ENCODE measurements at places on chromosomes 7 and 10. TPM values are rescaled to one million over a fixed set of nuclear protein-coding genes. Genes with fewer than 3 reads are reported as not detected.

DNA sequence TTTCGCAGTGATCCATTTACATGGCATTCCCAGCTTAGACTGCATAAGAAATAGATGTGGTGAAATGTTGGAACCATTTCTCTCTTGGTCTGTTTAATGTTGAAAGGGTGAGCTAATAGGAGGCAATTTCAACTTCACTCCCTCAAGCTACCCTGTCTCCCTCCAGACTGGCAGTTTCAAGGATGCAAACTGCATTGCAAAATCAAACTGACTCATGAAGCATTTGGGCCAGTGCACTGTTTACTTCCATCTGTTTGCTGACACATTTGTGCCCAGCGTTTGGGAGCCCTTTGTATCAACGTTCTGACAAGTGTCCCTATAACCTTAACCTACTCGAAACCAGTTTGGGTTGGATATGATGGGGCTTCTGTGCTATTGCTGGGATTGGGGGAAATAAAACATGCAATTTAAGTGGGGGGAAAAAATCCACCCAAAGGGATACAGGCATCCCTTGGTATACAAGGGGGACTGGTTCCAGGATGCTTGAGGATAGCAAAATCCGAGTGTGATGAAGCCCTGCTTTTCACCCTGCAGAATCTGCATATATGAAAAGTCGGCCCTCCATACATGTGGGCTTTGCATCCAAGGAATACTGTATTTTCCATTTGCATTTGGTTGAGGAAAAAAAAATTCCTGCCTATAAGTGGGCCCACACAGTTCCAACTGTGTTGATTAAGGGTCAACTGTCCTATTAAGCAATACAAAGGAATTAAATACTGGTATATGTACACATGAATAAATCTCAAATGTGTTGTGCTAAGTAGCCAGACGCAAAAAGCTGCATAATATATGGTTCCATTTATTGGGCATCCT lies 15.6 kb downstream of the RHEB start:
- H3K27me3 ChIP-seq, result no peaks in the 10 kb centered on the region
- H3K4me1 ChIP-seq, result peaks cover 85% of the 10 kb centered on the region
- H3K36me3 ChIP-seq, result no peaks in the 10 kb centered on the region
- H3K27ac ChIP-seq, result no peak overlapping the region
- no peak for DNase-seq

PRTFDC1 gene
- 3.1 TPM for total RNA-seq

- no peak overlapping the region for H3K4me3 ChIP-seq
- DNase-seq, result no peak
- no peaks in the 10 kb centered on the region for H3K36me3 ChIP-seq
- H3K4me1 ChIP-seq, result peaks cover 7% of the 10 kb centered on the region
- H3K27me3 ChIP-seq, result no peaks in the 10 kb centered on the region
Observed at GRCh38 chr10:3869036-3869435, 84.0 kb upstream of the KLF6 start.

EPO gene
- not detected for total RNA-seq

DNA sequence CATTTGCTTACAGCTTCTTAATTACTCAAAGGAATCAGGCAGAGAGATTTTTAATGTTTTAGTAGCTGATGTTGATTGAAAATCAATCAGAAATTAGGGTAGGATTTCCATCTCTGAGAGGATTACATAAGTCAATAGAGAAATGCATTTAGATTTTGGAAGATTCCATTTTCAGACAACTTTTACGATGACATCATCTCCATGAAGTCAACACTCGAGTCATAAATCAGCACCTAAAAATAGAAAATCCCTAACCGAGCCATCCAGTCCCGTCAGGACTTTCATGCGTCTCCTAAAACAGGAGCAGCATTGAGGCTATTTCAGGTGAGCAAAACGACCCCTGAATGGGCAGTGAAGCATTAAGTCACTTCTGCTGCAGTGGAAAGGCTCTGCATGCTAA lies 279.7 kb upstream of the RNF32 start:
- no peaks in the 10 kb centered on the region for H3K36me3 ChIP-seq
- no peaks in the 10 kb centered on the region for H3K27me3 ChIP-seq
- H3K27ac ChIP-seq, result no peak overlapping the region
- no peak overlapping the region for H3K4me3 ChIP-seq

PLA2G12B gene
- not detected for total RNA-seq

SEMA3E gene
- not detected for total RNA-seq

DNA sequence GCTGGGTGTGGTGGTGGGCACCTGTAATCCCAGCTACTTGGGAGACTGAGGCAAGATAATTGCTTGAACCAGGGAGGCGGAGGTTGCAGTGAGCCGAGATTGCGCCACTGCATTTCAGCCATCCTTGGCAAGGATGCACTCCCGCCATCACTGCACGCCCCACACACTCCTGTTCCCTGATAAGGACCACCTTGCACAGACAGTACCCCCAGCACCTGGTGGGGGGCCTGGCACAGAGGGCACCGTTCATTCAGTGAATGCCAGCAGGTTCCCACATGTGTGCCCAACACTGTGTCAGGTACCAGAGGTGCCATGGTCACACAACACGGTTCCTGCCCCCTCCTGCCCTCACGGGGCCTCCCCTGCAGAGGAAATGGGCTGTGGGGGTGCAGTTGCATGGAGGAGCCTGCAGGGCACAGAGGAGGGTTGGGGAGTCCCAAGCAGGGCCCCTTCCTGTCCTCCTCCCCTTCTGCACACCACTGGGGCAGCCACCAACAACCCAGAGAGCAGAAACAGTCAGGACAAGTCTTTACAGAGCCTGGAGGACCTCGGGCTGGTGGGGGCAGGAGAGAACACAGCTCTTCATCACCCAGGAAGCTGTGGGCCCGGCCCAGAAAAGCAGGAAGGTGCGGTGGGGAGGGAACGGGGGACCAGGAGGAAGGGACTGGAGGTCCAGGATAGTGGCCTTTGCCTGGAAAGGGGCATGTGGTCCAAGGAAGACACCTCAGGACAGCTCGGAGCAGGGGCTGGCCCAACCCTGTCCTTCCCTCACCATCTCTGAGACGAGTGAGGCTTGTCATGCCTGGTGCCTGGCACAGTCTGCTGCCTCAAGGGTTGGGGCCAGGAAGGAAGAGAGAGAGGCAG lies 7.1 kb downstream of the CRYGN start:
- peak overlapping the region; percentile 92 for H3K27ac ChIP-seq
- H3K4me1 ChIP-seq, result peaks cover 53% of the 10 kb centered on the region
- H3K4me3 ChIP-seq, result no peak overlapping the region
- no peaks in the 10 kb centered on the region for H3K27me3 ChIP-seq
- H3K36me3 ChIP-seq, result no peaks in the 10 kb centered on the region
- DNase-seq, result peak; percentile 30

DNA sequence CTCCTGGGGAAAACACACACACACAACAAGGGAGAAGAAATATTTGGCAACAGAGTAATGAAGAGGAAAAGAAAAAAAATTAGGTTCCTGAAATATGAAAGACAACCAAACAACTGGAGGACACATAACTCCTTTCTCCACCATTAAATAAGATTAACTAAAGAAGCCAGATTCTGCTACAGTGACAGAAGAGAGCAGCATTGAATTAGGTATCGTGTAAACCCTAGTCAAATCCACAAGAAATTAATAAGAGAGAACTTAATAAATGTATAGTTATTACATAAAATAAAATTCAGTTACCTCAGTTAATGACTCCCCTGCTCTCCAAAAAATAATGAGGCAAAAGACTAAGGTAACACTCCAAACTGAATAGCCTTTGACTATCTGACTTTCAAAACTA lies 306.7 kb downstream of the CRPPA start:
- H3K27ac ChIP-seq, result no peak overlapping the region
- no peaks in the 10 kb centered on the region for H3K36me3 ChIP-seq

DNA sequence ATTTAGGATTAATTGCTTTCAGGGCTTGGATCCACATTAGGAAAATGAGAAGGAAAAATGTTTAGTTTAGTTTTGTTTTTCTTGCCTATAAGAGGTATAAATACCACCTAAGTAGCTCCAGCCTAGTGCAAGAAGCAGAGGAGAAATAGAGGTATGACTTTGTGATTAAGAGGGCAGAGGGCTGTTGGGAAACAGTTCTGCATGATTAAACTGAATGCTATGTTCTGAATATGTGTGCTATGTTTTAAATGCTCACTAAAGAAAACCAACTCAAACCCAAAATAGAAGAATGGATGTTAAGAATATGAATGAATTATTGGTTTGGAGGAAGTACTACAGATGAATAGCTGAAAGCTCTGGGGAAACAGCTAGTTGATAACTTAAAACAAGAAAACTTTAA lies 7.6 kb downstream of the CALCR start:
- DNase-seq, result no peak
- peaks cover 32% of the 10 kb centered on the region for H3K27me3 ChIP-seq
- no peak overlapping the region for H3K4me3 ChIP-seq
- H3K4me1 ChIP-seq, result peaks cover 3% of the 10 kb centered on the region
- no peak overlapping the region for H3K27ac ChIP-seq
- no peaks in the 10 kb centered on the region for H3K36me3 ChIP-seq

DNA sequence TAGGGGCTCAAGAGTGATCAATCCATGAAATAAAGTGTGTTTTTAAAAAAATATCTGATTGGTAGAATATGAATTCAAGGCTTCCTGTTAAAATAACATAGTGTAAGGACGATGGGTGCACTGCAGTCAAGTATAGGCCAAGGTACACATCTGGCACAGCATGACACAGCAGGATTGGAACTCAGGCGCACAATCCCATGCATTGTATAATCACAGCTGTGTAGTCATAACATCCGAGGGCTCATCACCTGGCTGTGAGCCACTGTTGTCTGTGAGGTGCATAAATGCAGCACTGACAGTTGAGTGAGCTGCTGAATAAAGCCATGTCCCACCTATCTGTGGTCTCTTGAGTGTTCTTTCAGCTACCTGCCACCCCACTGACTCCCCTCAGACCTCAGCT lies 142.3 kb upstream of the HPS1 start:
- no peaks in the 10 kb centered on the region for H3K4me1 ChIP-seq
- no peak overlapping the region for H3K27ac ChIP-seq
- no peaks in the 10 kb centered on the region for H3K36me3 ChIP-seq
- H3K4me3 ChIP-seq, result no peak overlapping the region
- no peaks in the 10 kb centered on the region for H3K27me3 ChIP-seq

PNLIPRP2 gene
- total RNA-seq, result not detected

GRCh38 chr10:52864201-52865106 lies 91.9 kb upstream of the MBL2 start:
- no peaks in the 10 kb centered on the region for H3K27me3 ChIP-seq
- DNase-seq, result no peak
- no peaks in the 10 kb centered on the region for H3K4me1 ChIP-seq
- no peak overlapping the region for H3K27ac ChIP-seq
- H3K36me3 ChIP-seq, result no peaks in the 10 kb centered on the region
- H3K4me3 ChIP-seq, result no peak overlapping the region

ANXA8L1 gene
- total RNA-seq, result not detected

ANKRD61 gene
- not detected for total RNA-seq

LRRC27 gene
- total RNA-seq, result 7.9 TPM

GRCh38 chr10:88243836-88244730 lies 339.0 kb downstream of the RNLS start:
- no peaks in the 10 kb centered on the region for H3K27me3 ChIP-seq
- no peaks in the 10 kb centered on the region for H3K36me3 ChIP-seq
- no peak overlapping the region for H3K27ac ChIP-seq
- peaks cover 9% of the 10 kb centered on the region for H3K4me1 ChIP-seq
- no peak for DNase-seq

GPR158 gene
- total RNA-seq, result not detected

All from naive thymus-derived CD8-positive, alpha-beta T cell (primary cell).